AG08396 (cell line): ENCODE measurements at places on chromosomes 6 and 20.

DNA sequence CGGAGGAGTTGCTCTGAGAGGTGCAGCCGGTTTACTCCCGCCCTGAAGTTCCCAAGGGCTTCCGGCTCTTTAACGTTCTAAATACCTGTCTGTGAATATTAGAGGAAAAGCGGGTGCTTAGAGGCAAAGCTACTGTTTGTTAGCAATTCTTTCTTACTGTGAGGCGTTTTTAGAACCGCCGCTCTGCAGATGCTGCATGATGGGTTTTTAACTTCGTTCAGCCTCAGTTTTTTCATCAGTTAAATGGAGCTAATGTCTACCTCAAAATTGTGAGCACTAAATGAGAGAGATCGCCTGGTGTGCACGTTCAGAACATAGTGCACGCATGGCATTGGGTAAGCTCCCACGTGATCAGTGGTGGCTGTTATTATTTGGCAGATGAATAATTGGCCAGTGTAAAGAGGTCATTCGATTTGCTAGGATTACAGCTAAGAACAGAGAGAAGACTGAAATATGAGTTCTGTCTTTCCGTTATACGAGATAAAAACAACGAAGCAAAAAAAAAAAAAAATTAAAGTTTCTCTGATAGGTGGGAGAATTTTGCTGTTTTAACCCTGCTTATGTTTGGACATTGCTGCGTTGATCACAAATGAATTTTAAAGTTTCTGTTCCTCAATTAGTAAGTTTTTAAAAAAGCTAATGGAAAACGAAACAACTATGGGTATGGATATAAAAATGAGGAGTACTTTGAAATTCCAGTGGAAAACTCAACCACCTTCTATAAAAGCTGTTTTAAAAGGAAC is 660 bp upstream of the TFB1M start:
- peak; percentile 50 for DNase-seq

GRCh38 chr6:106981926-106982325 is 7.4 kb upstream of the CD24 start:
- DNase-seq, result no peak

GRCh38 chr6:145276756-145277155 is 458.6 kb downstream of the EPM2A start:
- peak; percentile 14 for DNase-seq

DNA sequence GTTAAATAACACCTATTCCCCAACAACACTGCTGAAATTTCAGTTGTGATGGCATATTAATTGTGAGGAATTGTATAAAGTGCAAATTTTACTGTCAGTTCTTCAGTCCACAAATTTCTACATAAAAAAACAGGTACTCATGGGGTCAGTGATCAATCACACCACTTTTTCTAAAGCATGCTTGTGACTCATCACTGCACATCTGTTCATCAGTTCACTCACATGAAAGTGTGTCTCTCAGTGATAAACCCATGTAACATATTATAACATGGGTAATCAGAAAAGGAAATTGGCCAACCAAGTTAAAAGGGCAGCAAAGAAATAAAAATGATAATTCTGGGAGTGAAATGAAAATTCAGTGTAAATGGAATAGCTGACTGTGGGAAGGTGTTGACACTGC is 234.7 kb upstream of the FKBP1C start:
- no peak for DNase-seq

GRCh38 chr6:32876603-32877002 is 22.6 kb downstream of the PSMB9 start:
- no peak for DNase-seq

- no peak for DNase-seq
These were observed 37.0 kb upstream of the MCUR1 start for GRCh38 chr6:13851330-13851729.

DNA sequence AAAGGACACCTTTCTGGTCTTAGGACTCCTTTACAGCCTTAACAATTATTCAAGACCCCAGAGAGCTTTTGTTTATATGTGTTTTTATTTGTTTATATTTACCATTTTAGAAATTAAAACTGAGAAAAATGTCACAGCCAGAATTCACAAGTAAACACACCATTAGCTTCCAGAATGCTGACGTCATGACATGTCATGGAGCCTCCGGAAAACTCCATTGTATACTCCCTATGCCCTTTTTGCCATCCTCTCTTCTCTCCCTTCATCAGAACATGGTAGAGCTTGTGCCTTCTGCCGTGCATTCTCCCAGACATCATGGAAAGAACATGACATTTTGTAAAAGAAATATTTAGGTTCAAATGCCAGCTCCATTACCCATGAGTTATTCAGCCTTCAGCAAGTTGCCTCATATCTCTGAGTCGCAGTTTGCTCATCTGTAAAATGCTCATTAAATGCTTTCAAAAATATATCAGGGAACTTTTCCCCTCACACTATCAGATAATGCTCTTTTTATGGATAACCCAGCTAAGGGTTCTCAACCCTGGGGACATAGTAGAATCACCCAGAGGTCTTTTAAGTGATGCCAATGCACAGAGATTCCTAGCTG is 27.8 kb downstream of the TNFAIP3 start:
- DNase-seq, result no peak

DNA sequence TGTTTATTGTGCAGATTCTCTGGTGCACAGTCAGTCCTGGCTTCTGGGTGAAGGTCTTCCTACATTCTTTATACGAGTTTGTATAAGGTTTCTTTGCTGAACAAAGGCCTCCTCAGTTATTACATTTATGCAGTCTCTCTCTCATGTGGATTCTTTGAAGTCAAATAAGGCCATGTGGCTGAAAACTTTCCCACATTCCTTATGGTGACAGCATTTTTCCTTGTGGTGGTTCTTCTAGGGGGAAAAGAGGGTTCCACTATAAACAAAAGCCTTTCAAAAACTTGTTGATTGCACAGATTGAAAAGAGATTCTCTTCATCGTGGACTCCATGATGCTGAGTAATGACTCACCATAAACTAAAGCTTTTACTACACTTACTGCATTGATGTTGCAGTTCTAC is 19.2 kb downstream of the ZSCAN12 start:
- no peak for DNase-seq

DNA sequence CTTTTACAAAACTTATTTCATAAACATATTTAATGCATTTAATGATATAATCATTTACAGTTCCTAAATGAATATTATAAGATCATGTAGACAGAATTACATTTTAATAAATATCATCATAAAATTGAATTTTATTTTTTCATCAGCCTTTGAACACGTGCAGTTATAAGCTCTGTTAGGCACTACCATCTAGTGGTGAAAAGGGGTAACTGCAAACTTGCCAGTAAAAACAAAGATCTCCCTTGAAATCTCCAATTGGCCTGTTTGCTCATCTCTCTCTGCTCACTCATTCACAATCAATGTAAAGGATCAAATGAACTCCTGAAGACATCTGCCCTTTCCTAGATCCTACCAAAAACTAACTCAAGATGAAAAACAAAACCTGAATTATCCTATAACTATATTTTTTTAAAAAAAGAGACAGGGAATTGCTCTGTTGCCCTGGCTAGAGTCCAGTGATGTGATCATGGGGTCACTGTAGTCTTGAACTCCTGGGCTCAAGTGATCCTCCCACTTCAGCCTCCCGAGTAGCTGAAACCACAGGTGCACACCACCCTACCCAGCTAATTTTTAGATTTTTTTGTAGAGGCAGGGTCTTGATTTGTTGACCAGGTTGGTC is 31.7 kb downstream of the SAMHD1 start:
- DNase-seq, result peak; percentile 59

DNA sequence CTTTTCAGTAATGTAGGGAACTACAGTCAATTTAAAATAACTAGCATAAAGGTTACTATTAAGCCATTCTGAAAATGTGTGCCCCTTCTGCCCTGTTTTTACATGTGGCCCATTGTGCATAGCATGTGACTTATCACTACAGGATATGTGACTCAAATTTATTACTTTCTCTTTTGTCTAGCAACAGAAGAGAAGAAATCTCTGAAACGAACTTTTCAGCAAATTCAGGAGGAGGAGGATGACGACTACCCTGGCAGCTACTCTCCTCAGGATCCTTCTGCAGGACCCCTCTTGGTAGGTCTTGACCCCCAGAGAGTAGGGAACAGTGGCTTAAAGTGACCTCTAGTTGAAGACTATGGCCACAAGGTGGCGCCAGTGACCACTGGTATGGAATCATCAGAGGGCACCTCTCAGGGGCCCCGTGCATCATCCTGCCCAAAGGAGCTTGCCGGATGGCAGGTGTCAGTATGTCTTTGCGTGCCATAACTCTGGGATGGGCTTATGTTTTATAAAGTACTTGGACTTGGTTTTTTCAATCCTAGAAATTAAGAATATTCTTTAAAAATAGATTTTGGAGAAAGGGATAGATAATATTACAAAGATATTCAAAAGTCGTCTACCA is 23.9 kb downstream of the RPRD1B start:
- DNase-seq, result peak; percentile 72

- DNase-seq, result no peak
These were observed 79.1 kb upstream of the FOXP4 start for GRCh38 chr6:41467061-41467460.

DNA sequence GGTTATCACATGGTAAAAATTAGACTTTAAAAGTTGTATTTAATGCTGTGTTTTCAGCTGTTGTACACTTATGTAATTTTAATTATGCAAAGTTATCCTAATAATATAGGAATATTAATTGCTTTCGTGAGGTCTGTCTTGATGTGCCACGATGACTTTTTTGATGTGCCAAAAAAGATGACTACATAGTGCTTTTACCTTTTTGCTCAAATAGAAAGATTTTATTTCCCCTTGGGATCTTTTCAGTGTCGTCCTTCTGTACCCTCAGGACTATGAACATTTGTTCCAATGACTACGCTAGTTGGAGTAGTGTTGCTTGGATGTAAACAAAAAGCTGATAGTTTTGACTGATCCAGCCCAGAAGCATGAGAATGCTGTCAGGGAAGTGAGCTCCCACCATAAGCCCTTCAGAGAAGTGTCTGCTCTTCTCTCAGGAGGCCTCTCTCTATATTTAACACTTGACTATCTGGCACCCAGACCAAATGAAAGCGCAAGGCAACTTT is 1.2 kb upstream of the CD164 start:
- DNase-seq, result no peak
